ENCODE measurements at places on chromosomes 13 and 19. TPM values are rescaled to one million over a fixed set of nuclear protein-coding genes. Genes with fewer than 3 reads are reported as not detected.

The RXFP2 gene
- not detected for total RNA-seq

The ZNF420 gene
- total RNA-seq: 13.3 TPM

The ATP1A3 gene
- 5.6 TPM for total RNA-seq

GRCh38 chr19:11091703-11092153 lies 2.5 kb downstream of the LDLR start:
- peak overlapping the region; percentile 90 for H3K4me3 ChIP-seq
- no peak for DNase-seq
- H3K27ac ChIP-seq: peak overlapping the region; percentile 94
- H3K36me3 ChIP-seq: peaks cover 15% of the 10 kb centered on the region

The ICAM1 gene
- 3.6 TPM for total RNA-seq

The HRC gene
- total RNA-seq: 3.2 TPM

GRCh38 chr19:1582201-1582600 lies 10.5 kb downstream of the MBD3 start:
- H3K27ac ChIP-seq: peak overlapping the region; percentile 86
- no peaks in the 10 kb centered on the region for H3K4me1 ChIP-seq
- no peak for DNase-seq
- H3K27me3 ChIP-seq: no peaks in the 10 kb centered on the region

DNA sequence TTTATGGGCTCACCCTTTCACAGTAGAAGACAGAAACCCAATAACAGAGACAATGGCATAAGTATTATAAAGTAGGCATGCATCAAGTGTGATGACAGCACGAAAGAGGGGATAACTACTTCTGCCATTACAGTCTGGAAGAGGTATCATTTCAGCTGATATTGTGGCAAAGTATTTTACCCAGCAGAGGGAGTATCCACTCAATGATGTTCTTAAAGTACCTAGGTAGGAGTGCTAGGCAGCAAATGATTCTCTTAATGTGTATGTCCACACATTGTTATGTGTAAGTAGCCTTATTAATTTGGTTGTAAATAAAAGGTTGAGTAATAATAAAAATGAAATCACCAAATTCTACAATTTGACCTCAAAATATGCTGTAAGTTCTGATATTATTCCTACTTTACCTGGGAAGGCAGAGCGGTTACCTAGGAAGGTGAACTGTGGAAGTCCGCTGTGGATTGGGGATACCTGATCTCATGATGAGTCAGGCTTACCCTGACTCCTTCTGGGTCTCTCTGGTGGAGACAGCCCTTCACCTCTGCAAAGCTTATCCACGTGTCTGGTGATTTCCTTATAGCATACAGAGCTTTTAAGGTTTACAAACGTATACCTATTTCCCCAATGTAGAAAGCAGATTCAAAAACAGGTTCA lies 4.1 kb upstream of the UBAC2 start:
- H3K4me1 ChIP-seq: peaks cover 27% of the 10 kb centered on the region
- H3K4me3 ChIP-seq: peak overlapping the region; percentile 73

GRCh38 chr13:97282705-97283104 lies 60.6 kb downstream of the MBNL2 start:
- H3K36me3 ChIP-seq: peaks cover 25% of the 10 kb centered on the region
- H3K4me3 ChIP-seq: no peak overlapping the region
- H3K27me3 ChIP-seq: no peaks in the 10 kb centered on the region
- DNase-seq: no peak
- peaks cover 11% of the 10 kb centered on the region for H3K4me1 ChIP-seq
- no peak overlapping the region for H3K27ac ChIP-seq

- no peak overlapping the region for H3K4me3 ChIP-seq
- H3K27ac ChIP-seq: no peak overlapping the region
- no peak for DNase-seq
- H3K36me3 ChIP-seq: no peaks in the 10 kb centered on the region
- no peaks in the 10 kb centered on the region for H3K27me3 ChIP-seq
Observed at GRCh38 chr13:88124142-88124541, 453.0 kb downstream of the SLITRK5 start.

Measured in type B pancreatic cell (in vitro differentiated cells).